ENCODE measurements at places on chromosomes 13 and 19. TPM values are rescaled to one million over a fixed set of nuclear protein-coding genes. Genes with fewer than 3 reads are reported as not detected.

The CGB5 gene
- not detected for total RNA-seq

The ZNF99 gene
- total RNA-seq: not detected

The NKG7 gene
- not detected for total RNA-seq

The ATXN8OS gene
- not detected for total RNA-seq

The PCDH17 gene
- total RNA-seq: 0.86 TPM

The ZNF90 gene
- total RNA-seq: 0.97 TPM

The SOX21 gene
- not detected for total RNA-seq

DNA sequence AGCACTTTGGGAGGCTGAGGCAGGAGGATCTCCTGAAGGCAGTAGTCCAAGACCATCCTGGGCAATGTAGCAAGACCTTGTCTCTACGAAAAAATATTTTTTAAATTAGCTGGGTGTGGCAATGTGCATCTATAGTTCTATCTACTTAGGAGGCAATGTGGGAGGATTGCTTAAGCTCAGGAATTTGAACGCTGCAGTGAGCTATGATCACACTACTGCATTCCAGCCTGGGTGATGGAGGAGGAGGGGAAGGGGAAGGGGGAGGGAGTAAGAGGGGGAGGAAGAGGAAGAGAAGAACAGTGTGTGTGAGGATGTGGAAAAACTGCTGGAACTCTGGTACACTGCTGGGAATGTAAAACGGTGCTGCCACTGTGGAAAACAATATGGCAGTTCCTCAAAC lies 9.2 kb upstream of the CLIP3 start:
- peak; percentile 90 for DNase-seq

DNA sequence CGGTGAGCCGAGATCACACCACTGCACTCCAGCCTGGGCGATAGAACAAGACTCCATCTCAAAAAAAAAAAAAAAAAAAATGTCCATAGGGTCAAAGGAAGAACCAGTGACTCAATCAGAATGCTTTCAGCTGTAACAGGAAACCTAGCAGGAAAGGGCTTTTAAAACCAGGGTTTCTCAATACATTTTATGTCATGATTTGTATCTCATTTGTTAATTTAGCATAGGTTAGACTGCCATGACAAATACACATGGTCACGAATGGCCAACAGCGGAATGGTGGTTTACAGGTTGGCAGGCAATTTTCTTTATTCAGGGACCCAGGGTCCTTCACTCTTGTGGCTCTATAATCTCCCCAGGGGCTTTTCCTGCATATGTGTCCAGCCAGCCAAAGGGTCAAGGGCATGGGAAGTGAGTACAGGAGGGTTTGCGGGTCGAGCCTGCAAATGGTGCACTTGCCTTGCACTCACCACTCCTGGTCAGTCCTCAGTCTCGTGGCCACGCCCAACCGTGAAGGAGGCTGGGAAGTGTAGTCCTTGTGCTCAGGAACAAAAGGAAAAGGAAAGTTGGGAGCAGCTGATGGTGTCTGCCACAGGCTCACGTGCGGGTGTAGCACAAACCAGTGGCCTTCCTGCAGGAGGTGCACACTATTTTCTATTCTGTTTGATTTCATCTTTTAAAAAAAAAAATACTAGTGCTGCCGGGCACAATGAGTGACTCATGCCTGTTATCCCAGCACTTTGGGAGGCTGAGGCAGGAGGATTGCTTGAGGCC lies 14.8 kb downstream of the DHX34 start:
- peak; percentile 53 for DNase-seq

- DNase-seq: no peak
These were observed 25.9 kb upstream of the SPACA7 start for GRCh38 chr13:112350300-112350699.

DNA sequence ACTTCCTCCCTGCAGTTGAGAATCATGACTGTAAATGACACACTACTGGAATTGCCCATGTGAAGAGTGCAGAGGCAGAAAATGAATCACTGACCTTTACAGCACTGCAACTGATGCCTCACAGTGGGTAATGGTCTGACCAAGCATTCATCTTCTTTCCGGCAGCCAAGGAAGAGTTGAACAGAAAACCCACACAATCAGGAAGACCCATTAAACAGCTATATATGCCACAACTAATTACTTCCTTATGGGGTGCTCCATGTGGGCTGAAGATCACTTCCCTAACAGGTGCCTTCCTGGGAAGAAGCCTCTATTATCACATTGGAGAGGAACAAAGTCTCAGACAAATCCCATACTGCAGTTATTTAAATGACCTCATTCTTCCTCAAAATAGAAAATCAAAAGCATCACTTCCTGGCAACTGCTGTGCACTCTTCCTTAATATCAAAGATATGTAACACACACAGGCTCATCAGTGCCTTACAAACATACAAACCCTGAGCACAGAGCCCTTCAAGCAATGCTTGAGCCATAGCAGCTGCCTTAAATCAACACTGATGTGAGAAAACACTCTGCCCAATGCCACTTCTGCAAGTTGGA lies 45.8 kb downstream of the RUBCNL start:
- DNase-seq: no peak

GRCh38 chr13:91247768-91248167 lies 99.7 kb upstream of the MIR17HG start:
- DNase-seq: no peak

GRCh38 chr19:33464010-33464732 lies 57.4 kb downstream of the PEPD start:
- DNase-seq: no peak

GRCh38 chr13:30607908-30608307 lies 9.8 kb upstream of the USPL1 start:
- no peak for DNase-seq

DNA sequence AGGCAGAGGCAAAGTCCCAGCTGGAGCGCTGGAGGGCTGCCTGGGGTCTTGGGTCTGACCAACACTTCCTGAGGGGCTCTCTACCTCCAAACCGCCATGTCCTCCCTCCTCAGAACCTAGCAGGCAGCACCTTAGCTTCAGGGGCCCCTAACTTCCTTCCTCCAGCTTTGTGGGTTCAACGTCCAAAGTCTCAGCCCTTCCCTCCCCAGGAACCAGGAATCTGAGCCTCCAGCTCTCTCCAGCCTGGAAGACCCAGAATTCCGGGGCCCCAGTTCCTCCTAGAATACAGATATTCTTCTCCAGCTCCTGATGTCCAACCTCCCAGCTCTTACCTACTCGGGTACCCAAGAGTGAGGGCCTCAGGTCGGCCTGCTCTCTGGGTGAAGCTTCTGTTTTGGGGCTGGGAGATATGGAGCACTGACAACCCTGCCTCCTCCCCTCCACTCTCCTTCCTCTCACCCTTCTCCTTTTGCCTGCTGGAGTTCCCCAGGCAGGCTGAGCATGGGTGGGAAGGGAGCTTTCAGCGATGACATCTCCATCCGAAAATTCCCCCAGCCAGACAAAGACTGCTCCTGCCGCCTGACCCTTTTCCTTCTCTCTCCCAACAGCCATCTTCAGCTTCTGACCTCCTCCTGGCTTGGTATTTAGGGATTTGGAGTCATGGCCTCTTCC lies 3.5 kb downstream of the TMEM150B start:
- no peak for DNase-seq

GRCh38 chr13:22744688-22745452 lies 435.9 kb upstream of the SGCG start:
- DNase-seq: no peak

GRCh38 chr13:38223089-38223488 lies 126.6 kb upstream of the UFM1 start:
- DNase-seq: no peak
